Foreskin keratinocyte (primary cell): ENCODE measurements at places on chromosomes 1 and 21. TPM values are rescaled to one million over a fixed set of nuclear protein-coding genes. Genes with fewer than 3 reads are reported as not detected.

KHDC4 gene
- total RNA-seq = 22.7 and 27.9 TPM in 2 replicates

ANXA9 gene
- total RNA-seq = 0.71 and 0.95 TPM in 2 replicates

LCE2C gene
- 0.34 TPM in 1 of 2 replicates, not detected in the other for total RNA-seq

PLA2G4A gene
- 11.4 and 16.1 TPM in 2 replicates for total RNA-seq

FAM167B gene
- total RNA-seq = 0.14 and 0.18 TPM in 2 replicates

FBXO2 gene
- total RNA-seq = 30.9 and 35.0 TPM in 2 replicates

KPRP gene
- 0.46 and 0.78 TPM in 2 replicates for total RNA-seq

CD1B gene
- total RNA-seq = not detected in 2 replicates

GRCh38 chr1:167455786-167456446 is 62.4 kb downstream of the CD247 start:
- DNase-seq = no peak

DNA sequence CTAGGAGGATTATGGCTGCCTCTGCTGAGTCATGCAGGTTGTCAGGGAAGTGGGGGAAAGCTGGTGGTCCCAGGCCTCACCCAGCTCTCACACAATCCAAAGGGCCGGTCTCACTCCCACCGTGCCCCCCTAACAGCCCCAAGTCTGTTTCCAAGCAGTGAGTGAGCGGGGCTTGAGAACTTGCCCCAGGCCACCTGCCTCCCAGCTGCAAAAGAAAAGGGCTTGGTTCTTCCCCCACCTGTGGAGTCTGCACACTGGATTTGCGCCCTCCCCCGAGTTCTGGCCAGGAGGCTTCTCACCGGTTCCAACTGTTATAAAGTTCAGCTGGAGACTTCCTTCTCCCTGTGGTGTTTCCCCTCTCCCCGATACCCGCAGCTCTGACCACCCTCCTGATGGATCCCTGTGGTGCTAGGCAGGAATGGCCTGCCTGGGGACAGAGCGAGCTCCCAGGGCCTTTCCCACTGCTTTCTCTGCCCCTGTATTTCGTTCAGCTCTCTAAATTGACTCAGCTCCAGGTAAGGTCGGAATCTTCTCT is 222.3 kb downstream of the BARHL2 start:
- no peak for DNase-seq

GRCh38 chr1:178456472-178456871 is 40.3 kb downstream of the CLEC20A start:
- DNase-seq = no peak

DNA sequence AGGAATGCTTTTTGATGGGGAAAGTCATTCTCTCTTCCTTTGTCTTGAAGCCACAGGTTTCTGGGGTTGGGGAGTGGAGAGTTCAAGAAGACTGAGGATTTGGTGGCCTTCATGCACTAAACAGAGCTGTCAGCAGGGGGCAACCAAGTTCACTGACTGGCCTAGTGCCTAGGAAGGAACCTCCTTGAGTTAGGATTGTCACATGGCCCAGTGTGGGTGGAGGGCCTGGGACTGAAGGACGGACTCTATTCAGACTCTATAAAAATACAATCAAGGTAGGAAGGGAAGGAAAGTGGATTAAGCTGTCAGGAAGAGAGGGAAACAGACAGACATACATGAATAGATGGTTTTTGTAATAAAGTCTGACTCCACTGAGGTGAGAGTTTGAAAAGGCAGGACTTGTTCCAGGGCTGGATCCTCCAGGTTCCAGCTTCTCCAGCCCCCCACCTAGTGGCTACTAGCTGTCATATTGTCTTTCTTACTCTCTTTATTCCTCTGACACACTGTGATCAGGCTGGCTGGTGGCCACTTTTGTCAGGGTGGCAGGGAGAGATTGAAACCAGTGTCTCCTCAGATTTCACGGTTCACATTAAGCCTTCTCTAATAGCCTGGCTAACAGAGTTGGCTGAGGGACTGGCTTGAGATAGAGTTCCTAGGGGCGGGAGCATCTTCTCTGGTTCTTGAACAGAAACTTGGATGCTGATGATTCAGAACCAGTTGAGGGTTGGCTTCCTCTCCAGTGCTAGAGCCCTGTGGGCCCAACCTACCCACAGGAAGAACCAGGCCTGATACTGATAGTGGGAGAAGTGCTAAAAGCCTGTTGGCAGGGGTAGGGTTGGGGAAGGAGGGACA is 4.1 kb upstream of the SH3BGRL3 start:
- peak; percentile 93 for DNase-seq

- DNase-seq = no peak
Observed at GRCh38 chr1:114219172-114219868, 65.7 kb upstream of the SYT6 start.

DNA sequence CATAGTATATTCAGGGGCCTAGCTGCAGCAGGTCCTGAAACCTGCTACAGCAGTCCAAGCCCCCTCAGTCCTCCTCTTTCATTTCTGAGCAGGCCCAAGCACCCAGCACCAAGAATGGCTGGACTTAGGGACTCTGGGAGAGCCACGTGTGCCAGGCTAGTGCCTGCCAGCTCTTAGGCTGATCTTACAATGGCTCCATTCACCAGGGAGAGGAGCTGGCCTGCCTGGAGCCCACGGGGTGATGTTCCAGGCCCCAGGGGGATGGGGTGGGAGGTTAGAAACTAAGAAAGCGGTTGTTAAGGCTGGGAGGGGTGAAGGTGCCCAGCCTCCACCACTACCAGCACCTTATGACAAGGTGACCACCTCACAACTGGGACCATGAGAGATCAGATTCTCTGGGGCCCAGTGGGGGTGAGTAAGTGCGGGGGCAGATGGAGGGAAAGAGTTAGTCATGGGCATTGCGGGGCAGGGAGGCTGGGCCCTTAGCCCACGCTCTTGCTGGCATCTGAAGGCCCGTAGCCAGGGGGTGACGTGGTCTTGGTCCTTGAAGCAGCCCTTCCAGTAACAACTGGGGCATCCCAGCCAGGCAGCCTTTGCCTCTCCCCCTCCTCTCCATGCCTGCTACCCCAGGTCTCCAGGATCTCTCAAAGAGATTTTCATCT is 30.3 kb upstream of the CLIC4 start:
- no peak for DNase-seq

DNA sequence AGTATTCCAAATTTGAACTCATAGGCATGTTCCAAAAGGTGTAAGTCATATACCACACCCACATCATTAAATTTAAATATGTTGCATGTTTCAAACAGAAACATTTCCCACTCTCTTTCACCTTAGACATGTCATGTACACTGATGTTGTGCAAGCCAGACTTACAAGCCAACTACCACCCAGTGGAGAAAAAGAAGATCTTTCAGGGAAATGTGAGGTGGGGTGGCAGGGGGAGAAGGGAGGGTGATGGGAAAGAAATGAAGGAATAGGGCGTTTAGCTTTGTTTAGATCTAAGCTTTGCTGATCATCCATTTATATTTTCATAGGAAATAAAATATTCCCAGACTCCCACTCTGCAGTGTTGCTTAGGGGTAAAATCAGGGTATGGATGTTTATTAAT is 1.6 kb downstream of the NEGR1 start:
- DNase-seq = no peak

- DNase-seq = peak; percentile 36
Observed at GRCh38 chr1:26529655-26530409, at the start of gene RPS6KA1. TSS of gene RPS6KA1 (plus strand) at chr1:26529761. CDS start at chr1:26529921, 160 bp downstream.

DNA sequence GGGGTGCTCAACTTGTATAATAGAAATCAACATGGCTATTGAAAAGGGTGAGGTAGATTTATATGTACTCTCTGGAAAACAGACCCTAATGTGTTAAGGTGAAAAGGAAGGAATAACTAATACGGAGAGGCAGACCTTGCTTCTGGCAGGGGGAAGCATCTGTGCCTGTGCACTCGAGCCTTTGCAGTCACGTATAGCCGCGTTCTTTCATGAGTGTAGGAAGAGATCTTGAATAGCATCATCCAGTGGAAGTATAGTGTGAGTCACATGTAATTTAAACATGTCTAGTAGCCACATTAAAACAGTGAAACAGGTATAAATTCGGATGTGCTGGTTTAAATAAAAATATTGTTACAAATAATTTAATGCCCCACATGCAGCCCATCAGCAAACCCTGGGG is 3.0 kb downstream of the A3GALT2 start:
- no peak for DNase-seq

DNA sequence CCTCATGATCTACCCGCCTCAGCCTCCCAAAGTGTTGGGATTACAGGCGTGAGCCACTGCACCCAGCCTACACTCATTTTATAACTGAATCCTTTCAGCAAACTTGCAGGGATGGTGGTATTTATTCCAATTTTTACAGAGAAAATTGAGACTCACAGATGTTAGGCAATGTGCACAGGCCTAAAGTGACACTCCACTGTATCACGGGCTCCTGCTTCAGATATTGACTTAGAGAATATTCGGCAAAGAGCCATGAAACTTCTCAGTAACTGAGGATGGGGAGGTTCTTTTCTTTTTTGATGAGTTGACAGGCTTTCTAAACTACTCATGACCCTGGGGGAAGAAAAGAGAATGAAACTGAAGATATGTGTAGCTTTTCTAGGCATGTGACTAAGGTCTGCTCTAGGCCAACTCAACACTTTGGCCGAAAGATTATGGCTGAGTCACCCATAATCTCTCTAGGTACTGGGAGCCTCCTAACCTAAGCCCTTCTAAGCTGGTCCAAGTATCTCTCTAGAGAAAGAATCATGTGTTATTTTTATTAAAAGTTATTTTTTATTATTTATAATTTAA is 19.9 kb upstream of the PTCH2 start:
- DNase-seq = no peak

- DNase-seq = no peak
Observed at GRCh38 chr1:200073286-200073637, 45.8 kb downstream of the NR5A2 start.

GRCh38 chr1:191700922-191701321 is 457.3 kb upstream of the RGS18 start:
- no peak for DNase-seq

- no peak for DNase-seq
Observed at GRCh38 chr21:41147979-41148355, 20.0 kb upstream of the BACE2 start.

- no peak for DNase-seq
Observed at GRCh38 chr1:54564312-54565112, 16.5 kb downstream of the ACOT11 start.

GRCh38 chr1:58754683-58755467 is 29.0 kb downstream of the JUN start:
- no peak for DNase-seq

GRCh38 chr1:27544834-27545233 is 54.9 kb upstream of the WASF2 start:
- no peak for DNase-seq

GRCh38 chr1:84298684-84299535 is 2.6 kb upstream of the SAMD13 start:
- DNase-seq = no peak

- DNase-seq = no peak
Observed at GRCh38 chr1:29945426-29945825, 709.1 kb downstream of the PTPRU start.

GRCh38 chr1:189769448-189769847 is 708.2 kb downstream of the BRINP3 start:
- no peak for DNase-seq

DNA sequence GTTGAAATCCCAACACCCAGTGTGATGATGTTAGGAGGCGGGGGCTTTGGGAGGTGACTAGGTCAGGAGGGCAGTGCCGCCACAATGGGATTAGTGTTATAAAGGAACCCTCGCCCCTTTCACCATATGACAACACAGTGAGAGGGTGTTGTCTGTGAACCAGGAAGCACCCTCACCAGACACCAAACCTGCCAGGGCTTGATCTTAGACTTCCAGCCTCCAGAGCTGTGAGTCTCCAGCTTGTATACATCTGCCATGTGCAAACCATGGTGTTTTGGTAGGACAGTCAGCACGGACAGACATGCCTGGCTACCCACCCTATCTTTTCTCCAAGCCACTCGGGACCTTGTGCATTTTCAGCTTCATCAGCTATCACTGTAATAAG is 4.0 kb downstream of the TRIM11 start:
- no peak for DNase-seq

DNA sequence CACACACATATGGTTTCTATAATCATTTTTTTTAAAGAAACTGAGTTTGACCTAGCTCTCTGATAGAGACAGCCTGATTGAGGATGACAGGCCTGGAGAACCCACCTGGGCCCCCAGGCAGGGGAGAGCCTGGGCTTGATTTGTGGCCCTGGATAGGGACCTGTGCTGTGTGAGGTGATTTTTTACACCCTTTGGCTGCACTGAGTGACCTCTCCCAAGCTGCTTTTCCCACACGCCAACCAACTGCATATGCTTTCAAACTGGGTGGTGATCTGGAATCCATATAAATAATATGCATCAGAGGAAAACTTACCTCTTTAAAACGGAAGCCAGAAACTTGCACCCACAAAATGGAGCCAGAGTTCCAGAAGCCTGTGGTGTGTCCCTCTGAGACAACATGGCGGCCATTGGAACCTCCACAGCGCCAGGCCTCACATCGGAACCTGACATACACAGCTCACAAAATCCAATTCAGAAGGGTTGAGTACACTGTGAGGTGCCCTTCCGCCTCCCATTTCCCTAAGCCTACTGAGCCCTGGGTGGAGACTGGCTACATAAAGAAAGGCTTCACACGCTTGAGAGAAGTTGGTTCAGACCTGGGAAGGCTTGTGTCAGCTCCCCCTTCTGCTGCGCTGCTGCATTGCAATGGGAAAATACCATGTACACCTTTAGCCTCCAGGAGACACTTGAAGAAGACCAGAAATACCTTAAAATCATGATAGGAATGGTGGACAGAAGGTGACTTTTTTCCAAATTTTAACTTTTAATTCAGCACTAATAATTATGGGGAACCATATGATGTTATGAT is 160.7 kb downstream of the HHIPL2 start:
- peak; percentile 12 for DNase-seq

GRCh38 chr1:106061586-106062495 is 994.6 kb upstream of the PRMT6 start:
- no peak for DNase-seq

- no peak for DNase-seq
Observed at GRCh38 chr1:18954270-18955071, 2.0 kb downstream of the IFFO2 start.

GRCh38 chr1:228352677-228353481 is 53.8 kb downstream of the TRIM11 start:
- DNase-seq = no peak

- DNase-seq = no peak
Observed at GRCh38 chr1:194473766-194474165, 1287.4 kb upstream of the B3GALT2 start.

- DNase-seq = no peak
Observed at GRCh38 chr1:19391596-19391981, 79.5 kb downstream of the SLC66A1 start.

GRCh38 chr1:221740369-221740992 is 1.4 kb downstream of the DUSP10 start:
- no peak for DNase-seq

- DNase-seq = no peak
Observed at GRCh38 chr1:178651742-178652141, 73.3 kb upstream of the RALGPS2 start.

DNA sequence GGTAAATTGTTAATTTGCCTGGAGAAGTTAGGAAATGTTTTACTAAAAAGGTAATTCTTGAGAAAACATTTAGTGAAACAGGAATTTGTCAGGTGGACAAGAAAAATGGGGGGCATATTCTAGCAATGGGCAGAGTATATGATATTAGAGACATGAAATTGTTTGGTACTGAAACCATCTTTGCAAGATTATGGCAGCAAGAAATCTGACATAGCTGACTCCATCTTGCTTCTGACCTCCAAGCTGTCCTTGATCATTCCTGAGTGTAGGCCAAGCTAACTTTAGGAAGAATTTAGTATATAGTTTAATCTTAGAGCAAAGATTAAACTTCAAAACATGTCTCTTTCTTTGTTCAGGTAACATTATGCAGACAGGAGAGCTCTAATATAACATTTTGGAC is 14.0 kb upstream of the SAMSN1 start:
- DNase-seq = no peak

GRCh38 chr1:184624626-184625025 is 130.0 kb downstream of the EDEM3 start:
- peak; percentile 77 for DNase-seq
